Natural killer cell treated with Interleukin-12 subunit alpha and Interleukin-12 subunit beta and Interleukin-15 and Interleukin-18, amount 100 ng/mL, for 72 hours (primary cell): ENCODE measurements at places on chromosomes 1 and 21. TPM values are rescaled to one million over a fixed set of nuclear protein-coding genes. Genes with fewer than 3 reads are reported as not detected.

DNA sequence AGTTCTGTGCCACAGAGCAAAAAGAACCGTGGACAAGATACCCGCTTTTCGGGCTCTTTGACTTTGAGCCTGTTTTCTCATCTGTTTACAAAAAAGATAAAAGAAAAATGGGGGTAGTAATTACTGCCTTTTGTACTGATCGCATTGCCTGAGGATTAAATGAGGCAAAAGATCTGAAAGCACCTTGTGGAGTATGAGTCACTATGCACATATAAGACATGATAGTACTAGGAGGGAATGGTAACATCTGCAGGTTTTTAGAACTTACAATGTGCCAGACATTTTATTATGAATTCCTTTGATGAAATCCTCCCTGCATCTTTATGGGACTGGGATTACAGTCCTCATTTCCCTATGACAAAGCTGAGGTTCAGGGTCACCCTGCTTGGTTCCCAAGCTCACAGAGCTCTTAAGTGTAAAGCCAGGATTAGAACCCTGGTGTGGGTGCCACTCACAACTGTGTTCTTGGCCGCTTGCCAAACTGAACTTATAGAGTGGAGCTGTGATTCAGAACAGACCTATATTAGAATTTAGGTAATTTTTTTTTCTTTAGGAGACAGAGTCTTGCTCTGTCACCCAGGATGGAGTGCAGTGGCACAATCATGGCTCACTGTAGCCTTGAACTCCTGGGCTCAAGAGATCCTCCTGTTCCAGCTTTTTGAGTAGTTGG lies 1.8 kb downstream of the DISC1 start:
- H3K27me3 ChIP-seq, result peaks cover 7% of the 10 kb centered on the region
- no peak for DNase-seq
- no peaks in the 10 kb centered on the region for H3K36me3 ChIP-seq
- peak overlapping the region; percentile 87 for H3K4me3 ChIP-seq
- peaks cover 18% of the 10 kb centered on the region for H3K4me1 ChIP-seq

DNA sequence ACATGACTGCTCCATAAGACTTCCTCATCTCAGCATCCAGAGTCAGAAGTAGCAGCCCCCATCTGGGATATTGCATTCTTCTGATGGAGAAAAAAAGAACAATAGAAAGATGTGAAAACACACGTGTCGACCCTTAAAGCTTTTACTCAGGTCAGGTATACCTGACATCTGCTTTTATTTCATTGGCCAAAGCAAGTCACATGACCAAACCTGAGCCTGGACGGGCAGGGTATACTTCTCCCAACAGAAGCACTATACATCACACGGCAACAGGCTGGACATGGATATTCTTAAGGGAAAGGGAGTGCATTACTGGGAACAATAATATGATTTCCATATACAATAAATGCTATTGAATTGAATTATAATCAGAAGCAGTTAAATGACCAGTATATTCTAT lies 243.3 kb downstream of the LMO4 start:
- H3K4me1 ChIP-seq, result no peaks in the 10 kb centered on the region
- no peak for DNase-seq
- H3K27me3 ChIP-seq, result peaks cover 2% of the 10 kb centered on the region
- H3K4me3 ChIP-seq, result no peak overlapping the region

GRCh38 chr1:149846042-149846441 lies 53.3 kb upstream of the BOLA1 start:
- peak overlapping the region; percentile 59 for H3K27ac ChIP-seq
- peak overlapping the region; percentile 91 for H3K4me3 ChIP-seq
- no peaks in the 10 kb centered on the region for H3K27me3 ChIP-seq
- peaks cover 22% of the 10 kb centered on the region for H3K36me3 ChIP-seq

- H3K4me1 ChIP-seq, result peaks cover 88% of the 10 kb centered on the region
- no peaks in the 10 kb centered on the region for H3K27me3 ChIP-seq
- H3K4me3 ChIP-seq, result peak overlapping the region; percentile 93
- DNase-seq, result peak; percentile 79
- peaks cover 4% of the 10 kb centered on the region for H3K36me3 ChIP-seq
Observed at GRCh38 chr1:167491586-167492461, 26.5 kb downstream of the CD247 start.

DNA sequence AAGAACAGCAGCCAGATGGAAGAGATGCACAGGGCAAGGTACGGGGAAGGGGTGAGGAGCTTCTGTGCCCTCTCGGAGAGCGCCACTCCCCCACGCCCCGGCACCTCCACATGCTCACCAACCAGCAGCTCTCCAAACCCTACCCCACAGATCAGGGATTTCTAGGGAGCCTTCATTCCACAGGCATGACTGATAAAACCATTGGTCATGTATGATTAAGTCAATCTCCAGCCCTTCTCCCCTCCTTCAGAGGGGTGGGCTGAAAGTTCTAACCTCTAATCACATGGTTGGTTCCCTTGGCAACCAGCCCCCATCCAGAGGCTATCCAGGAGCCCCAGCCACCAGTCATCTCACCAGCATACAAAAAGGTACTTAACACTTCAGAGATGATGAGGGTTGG lies 144.7 kb downstream of the TGFBR3 start:
- H3K27ac ChIP-seq, result peak overlapping the region; percentile 86
- no peaks in the 10 kb centered on the region for H3K27me3 ChIP-seq
- H3K4me3 ChIP-seq, result no peak overlapping the region
- peaks cover 63% of the 10 kb centered on the region for H3K4me1 ChIP-seq

- H3K36me3 ChIP-seq, result no peaks in the 10 kb centered on the region
- H3K27ac ChIP-seq, result no peak overlapping the region
- no peak for DNase-seq
- H3K27me3 ChIP-seq, result peaks cover 26% of the 10 kb centered on the region
- no peak overlapping the region for H3K4me3 ChIP-seq
- H3K4me1 ChIP-seq, result no peaks in the 10 kb centered on the region
Observed at GRCh38 chr1:232553050-232553754, 76.7 kb downstream of the SIPA1L2 start.

DNA sequence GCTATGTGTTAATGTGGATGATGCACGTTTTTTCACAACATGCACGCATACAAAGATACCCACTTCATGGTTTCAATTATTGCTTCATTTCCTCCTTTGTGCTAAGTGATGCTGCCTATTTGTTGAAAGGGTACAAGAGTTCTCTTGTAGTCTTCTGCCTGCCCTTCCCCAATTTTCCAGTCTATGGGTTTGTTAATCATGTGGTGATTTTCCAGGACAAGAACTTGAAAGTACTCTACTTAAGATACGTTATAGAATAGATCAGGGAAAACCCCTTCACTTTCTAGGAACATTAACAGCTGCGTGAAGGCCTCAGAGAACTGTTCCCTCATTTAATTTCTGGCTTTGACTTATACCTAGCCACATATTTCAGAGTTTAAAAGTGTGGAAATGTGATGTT lies 52.1 kb upstream of the SLC44A3 start:
- H3K36me3 ChIP-seq, result no peaks in the 10 kb centered on the region
- H3K4me1 ChIP-seq, result no peaks in the 10 kb centered on the region
- H3K27ac ChIP-seq, result no peak overlapping the region
- DNase-seq, result no peak

GRCh38 chr1:208225954-208226937 lies 17.9 kb downstream of the PLXNA2 start:
- H3K4me1 ChIP-seq, result no peaks in the 10 kb centered on the region
- H3K4me3 ChIP-seq, result no peak overlapping the region
- H3K36me3 ChIP-seq, result no peaks in the 10 kb centered on the region
- no peak for DNase-seq

DNA sequence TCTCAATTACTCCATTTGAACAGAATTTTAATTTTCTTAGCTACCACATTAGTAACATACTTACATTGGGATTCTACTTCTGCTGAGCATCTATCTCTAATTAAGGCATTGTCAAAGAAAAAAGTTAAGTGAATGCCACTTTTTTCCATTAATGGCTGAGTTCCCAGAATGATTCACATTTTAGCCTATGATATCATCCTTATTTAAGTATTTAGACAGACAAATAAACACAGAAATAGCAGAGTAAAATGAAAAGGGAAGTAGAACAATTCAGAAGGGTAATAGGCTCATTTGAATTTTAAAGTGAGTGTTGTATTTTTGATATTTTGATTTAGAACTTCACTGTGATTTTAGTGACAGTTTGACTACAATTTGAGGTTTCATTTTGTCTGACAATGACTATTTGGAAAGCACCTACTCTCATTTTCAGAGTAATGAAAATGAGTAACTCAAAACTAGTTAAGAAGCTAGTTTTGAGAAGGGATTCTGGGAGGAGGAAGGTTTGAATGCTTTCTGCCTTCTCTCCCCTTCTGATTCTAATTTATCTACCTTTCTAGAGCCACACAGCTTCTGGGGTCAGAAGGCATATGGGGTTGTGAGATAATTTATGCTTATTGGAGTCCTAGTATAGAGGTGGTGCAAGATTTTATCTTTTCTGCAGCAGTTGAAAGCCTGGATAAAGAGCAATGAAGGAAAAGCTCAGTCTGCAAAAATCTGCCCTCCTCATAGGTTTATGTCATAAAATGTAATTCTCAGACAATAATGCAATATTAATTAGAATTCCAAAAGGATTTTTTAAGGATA lies 15.5 kb downstream of the LYPLAL1 start:
- H3K4me3 ChIP-seq, result no peak overlapping the region
- H3K27ac ChIP-seq, result peak overlapping the region; percentile 51
- no peak for DNase-seq
- H3K36me3 ChIP-seq, result peaks cover 7% of the 10 kb centered on the region

DNA sequence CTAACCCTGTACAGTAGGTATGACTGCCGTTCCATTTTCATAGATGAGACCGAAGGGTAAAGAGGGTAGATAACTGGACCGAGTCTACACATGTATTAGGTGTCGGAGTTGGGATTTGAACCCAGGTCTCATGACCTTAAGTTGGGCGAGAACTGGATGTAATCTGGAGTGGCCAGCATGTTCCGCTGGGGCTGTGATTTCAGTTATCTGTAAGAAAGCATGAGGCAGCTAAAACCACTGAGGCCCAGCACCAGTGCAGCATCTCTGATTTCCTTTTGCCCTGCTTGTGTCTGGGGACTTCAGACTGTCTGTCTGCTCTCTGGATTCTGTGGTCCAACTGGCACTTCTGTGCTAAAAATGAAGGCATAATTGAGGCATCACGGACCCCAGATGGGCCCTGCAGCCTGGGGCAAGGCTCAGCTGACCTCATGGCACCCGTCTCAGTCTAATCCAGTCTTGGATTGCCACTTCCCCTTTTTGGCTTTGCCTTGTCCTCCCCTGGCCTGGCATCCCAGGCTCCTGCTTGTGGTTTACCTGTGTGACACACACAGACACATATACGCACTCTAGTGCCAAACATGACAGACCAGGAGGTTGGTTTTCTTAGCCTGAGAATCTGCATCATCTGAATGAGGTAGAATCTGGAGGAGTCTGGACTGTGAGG lies 180.2 kb downstream of the KIF26B start:
- DNase-seq, result no peak
- no peak overlapping the region for H3K27ac ChIP-seq
- peaks cover 6% of the 10 kb centered on the region for H3K4me1 ChIP-seq
- no peak overlapping the region for H3K4me3 ChIP-seq
- H3K27me3 ChIP-seq, result peaks cover 9% of the 10 kb centered on the region

GRCh38 chr1:35175098-35175576 lies 17.8 kb downstream of the SFPQ start:
- H3K27ac ChIP-seq, result no peak overlapping the region
- H3K4me3 ChIP-seq, result no peak overlapping the region
- peaks cover 10% of the 10 kb centered on the region for H3K4me1 ChIP-seq
- DNase-seq, result no peak
- no peaks in the 10 kb centered on the region for H3K27me3 ChIP-seq
- H3K36me3 ChIP-seq, result peaks cover 17% of the 10 kb centered on the region

GRCh38 chr1:246301553-246302250 lies 205.4 kb downstream of the SMYD3 start:
- no peak overlapping the region for H3K4me3 ChIP-seq
- no peaks in the 10 kb centered on the region for H3K36me3 ChIP-seq
- no peak overlapping the region for H3K27ac ChIP-seq

- peaks cover 3% of the 10 kb centered on the region for H3K4me1 ChIP-seq
- no peak overlapping the region for H3K27ac ChIP-seq
- H3K36me3 ChIP-seq, result no peaks in the 10 kb centered on the region
- DNase-seq, result no peak
- H3K27me3 ChIP-seq, result peaks cover 13% of the 10 kb centered on the region
Observed at GRCh38 chr1:183075861-183076260, 52.6 kb downstream of the LAMC1 start.

DNA sequence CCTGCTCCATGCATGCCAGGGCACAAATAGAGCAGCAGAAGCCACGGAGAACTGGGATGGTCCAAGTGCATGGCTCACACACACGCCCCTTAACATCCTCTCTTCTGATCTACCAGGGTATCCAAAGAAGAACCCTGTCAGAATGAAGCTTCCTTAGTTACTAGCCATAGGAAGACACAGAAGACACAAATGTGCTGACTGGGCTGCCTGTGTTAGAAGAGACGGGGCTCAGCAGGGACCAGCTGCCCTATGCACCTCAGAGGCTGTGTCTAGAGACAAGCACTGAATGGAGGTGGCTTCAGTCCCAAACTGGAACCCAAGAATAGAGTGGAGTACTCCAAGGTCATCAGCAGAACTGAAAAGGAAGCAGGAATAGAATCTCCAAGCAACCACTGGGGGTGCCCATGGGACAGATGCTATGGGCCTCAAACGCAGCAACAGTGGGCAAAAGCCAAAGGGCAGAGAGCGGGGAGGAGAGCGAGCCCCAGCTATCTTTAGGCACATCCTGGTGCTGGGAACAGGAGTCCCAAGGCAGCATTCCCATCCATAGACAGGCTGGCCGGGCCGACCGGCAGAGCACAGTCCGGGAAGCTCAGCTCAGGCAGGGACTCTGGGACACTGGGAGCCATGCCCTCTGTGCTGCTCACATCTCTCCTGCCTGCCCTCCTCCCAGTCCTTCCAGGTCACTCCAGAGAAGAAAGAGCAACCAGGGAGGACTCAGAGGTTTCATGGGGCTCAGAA lies 9.5 kb downstream of the SLC6A9 start:
- H3K27ac ChIP-seq, result no peak overlapping the region
- H3K4me3 ChIP-seq, result no peak overlapping the region
- H3K36me3 ChIP-seq, result no peaks in the 10 kb centered on the region
- H3K27me3 ChIP-seq, result no peaks in the 10 kb centered on the region
- no peak for DNase-seq
- no peaks in the 10 kb centered on the region for H3K4me1 ChIP-seq

GRCh38 chr1:87812871-87813577 lies 484.3 kb downstream of the LMO4 start:
- no peak overlapping the region for H3K4me3 ChIP-seq
- H3K4me1 ChIP-seq, result no peaks in the 10 kb centered on the region
- DNase-seq, result no peak
- H3K36me3 ChIP-seq, result no peaks in the 10 kb centered on the region
- no peaks in the 10 kb centered on the region for H3K27me3 ChIP-seq

DNA sequence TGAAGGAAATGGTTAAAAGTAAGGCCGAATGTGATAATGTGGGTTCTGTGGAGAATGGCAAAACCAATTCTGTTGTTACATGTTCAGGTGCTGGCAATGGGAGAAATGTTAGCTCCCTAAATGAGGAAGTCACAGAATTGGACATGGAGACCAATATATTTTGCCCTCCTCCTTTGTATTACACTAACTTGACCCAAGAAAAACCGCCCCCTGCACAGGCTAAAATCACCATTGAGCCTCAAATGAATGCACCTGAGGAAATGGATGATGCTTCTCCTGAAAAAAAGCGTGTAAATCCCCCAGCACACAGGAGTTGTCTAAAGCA lies 932 bp downstream of the MAP10 start:
- H3K4me1 ChIP-seq, result peaks cover 20% of the 10 kb centered on the region
- H3K4me3 ChIP-seq, result peak overlapping the region; percentile 75
- peaks cover 10% of the 10 kb centered on the region for H3K27me3 ChIP-seq
- no peak for DNase-seq
- peak overlapping the region; percentile 38 for H3K27ac ChIP-seq

The IFI44L gene
- 1.4 TPM for total RNA-seq

The DMRTA2 gene
- 3.6 TPM for total RNA-seq

The SH2D1B gene
- total RNA-seq, result 19.5 TPM

The NUAK2 gene
- 1.0 TPM for total RNA-seq

The HOOK1 gene
- total RNA-seq, result 1.1 TPM

The SLC6A9 gene
- 4.5 TPM for total RNA-seq
